ENCODE measurements at places on chromosomes 2 and 18.

DNA sequence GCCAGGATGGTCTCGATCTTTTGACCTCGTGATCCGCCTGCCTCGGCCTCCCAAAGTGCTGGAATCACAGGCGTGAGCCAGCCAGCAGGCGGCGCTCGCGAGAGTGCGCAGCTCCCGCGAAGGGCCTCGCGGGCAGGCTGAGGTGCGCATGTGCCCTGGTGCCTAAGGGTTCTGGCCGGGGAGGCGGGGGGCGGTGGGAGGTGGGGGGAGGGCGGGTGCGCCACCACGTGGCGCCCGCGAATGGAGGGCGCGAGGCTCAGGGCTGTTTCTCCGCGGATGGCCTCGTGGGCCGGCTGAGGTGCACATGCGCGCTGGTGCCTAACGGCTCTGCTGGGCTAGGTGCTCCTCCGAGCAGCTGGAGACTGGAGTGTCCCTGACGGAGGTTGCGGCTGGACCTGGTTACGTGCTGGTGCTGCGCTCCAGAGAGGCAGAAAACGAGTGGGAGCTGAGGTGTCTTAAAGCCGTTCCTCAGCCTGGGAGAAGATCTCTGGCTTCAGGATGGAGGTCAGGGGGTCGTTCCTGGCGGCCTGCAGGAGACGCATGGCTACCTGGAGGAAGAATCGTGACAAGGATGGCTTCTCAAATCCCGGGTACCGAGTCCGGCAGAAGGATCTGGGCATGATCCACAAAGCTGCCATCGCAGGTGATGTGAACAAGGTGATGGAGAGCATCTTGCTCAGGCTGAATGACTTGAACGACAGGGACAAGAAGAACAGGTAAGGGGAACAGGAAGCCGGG lies at the start of gene ANKRD62:
TSS of gene ANKRD62 (plus strand) at position 324 of the 738 bp plus-strand sequence. CDS start at position 499, 175 bp downstream.
- DNase-seq: no peak

DNA sequence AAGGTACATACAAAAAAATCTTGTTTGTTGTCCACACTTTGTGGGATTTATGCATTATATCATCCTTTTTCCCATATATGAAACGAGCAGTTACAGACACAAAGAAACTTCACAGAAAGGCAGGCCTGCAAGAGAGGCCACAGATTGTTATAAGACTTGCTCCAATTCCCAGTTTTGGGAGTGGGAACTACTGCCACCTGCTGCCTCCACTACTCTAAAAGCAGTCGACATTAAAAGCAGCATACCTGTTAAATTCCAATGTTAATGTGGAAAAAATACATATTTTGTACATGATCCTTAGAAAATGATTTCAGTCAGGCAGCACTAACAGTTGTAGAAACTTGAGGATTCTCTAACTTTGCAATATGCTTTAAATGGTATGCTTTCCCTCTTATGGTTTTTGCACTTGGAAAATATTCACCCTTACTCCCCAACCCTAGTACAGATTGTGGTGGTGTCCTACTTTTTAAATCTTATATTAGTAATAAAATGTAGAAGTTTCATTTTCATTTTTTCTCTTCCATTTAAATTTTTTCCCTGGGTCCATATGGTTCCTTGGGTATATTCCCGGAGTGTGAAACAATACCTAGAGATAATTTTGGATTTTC lies 37.9 kb downstream of the SLC38A11 start:
- DNase-seq: no peak

- no peak for DNase-seq
Observed at GRCh38 chr18:14085770-14086457, 46.3 kb downstream of the ZNF519 start.

GRCh38 chr18:35876243-35876642 lies 96.2 kb upstream of the RMP24 start:
- DNase-seq: no peak

DNA sequence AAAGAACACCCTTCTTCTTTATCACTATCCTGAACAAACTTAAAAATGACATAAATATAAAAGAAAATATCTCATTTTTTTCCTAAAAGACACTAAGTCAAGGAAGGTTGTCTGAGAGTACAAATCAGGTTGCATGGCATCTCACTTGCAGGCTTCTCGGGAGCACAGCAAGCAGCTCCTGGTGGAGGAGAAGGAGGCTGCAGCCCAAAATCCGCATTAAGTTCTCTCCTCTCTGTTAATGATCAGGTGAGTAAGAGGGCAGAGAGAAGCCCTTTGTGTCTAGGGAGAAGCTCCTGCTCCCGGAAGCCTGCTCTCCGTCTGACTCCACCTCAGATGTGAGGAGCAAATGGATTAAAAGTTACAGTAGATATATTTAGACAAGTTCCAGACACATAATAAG lies 35.0 kb upstream of the DOK6 start:
- DNase-seq: no peak

- DNase-seq: no peak
Observed at GRCh38 chr2:68865108-68865507, 6.1 kb downstream of the BMP10 start.

GRCh38 chr18:58335223-58335622 lies 291.2 kb downstream of the NEDD4L start:
- DNase-seq: no peak

DNA sequence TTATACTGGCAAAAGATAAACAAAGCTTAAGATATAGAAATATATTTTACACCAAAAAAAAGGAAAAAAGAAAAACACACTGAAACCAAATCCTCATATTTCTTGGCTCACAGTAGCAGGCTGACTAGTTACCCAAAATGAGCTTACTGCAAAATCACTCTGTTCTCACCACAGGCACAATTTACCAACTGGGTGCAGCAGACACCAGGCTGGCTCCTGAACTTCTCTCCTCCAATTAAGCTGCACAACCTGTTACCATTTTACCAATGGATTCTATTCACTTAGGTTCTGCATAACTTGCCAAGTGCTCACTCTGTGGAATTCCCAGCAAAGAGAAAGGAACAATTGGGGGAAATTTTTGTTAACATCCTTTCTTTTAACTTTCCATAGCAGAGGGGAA lies 679.3 kb downstream of the ZEB2 start:
- no peak for DNase-seq

Measured in NCI-H2107 (cell line).